ENCODE measurements at places on chromosomes 3 and 15.

DNA sequence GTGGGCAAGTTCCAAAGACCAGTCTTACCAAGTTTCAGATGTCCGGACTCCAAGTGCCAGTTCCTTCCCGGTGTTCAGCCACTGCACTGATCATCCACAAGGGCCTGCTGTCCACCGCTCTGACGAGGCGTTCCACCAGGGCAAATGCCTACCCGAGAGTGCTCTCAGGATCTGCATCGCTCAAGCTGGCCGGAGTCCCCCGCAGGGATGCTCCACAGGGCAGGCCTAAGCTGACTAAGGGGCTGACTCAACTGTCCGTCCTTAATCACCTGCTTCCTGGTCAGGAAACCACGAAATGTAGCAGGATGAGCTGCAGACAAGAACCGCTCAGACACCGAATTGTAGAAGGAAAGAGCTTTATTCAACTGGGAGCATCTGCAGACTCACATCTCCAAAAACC, 341.6 kb downstream of the KCNH8 start:
- DNase-seq: no peak

GRCh38 chr3:72152551-72153476, 367.9 kb upstream of the PROK2 start:
- DNase-seq: no peak

GRCh38 chr3:30193625-30194044, 412.8 kb upstream of the TGFBR2 start:
- DNase-seq: no peak

- DNase-seq: no peak
Observed at GRCh38 chr3:164604687-164605086, 473.6 kb downstream of the SI start.

- DNase-seq: no peak
Observed at GRCh38 chr3:4506559-4507023, 13.4 kb downstream of the ITPR1 start.

DNA sequence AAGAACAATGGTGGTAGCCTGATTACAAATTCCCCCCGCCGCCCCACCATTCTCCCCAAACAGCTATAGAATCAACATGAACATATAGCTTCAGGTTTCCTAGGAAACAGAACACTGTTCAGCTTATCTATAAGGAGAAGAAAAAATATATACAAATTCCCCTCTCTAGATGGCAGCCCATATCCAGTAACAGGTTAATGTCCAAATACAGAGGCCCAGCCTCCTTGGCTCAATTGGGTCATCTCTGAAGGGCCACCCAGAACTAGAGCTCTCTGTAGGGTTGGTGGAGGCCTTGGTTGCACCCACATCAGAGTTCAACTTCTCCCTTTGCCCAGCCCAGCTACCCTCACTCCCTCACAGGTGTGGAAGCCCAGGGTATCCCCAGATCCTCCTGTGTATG, 91.5 kb upstream of the ADAMTS17 start:
- no peak for DNase-seq

All from cortex of kidney (tissue), 1 donor.